ENCODE measurements at places on chromosomes 11 and 22. TPM values are rescaled to one million over a fixed set of nuclear protein-coding genes. Genes with fewer than 3 reads are reported as not detected.
A peak's percentile ranks its signal among the peaks of the same experiment; 100 is the strongest.

DNA sequence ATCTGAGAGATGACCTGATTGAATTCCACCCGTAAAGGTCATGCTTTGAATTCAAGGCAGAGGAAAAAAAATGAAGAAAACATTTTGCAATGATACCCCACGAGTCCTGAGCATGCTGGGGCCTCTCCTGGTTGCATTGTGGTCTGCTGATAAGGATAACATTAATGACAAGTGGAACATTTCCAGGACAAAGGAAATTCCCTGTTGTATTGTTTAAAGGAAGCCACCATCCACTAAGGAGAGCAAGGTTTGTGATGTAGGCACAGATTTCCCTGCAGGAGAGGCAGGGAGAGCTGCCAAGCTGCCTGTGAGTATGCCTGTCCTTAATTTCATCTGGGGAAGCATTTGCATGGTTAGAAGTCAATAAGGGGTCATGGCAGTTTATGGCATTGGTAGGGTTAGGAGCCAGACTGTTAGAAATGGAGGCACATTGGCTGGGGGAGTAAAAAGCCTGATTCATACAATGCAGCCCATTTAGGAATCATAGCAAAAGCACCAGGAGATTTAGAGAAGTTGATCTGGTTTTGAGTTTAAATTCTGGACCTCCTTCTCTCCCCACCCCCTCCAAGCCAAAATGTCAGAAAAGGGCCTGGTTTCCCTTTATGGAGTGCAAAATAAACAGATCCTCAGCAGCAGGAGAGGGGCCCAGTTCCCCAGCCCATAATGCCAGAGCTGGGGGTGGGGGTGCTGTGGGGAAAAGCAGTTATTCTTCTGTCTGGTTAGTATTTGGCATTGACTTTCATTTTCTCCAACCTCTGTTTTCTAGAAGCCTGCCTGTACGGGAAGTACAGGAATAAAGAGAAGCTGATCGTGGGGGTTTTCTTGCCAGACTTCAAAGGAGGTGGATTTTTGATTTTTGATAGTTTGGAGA is 22.1 kb downstream of the FLI1 start:
- DNase-seq: no peak

DNA sequence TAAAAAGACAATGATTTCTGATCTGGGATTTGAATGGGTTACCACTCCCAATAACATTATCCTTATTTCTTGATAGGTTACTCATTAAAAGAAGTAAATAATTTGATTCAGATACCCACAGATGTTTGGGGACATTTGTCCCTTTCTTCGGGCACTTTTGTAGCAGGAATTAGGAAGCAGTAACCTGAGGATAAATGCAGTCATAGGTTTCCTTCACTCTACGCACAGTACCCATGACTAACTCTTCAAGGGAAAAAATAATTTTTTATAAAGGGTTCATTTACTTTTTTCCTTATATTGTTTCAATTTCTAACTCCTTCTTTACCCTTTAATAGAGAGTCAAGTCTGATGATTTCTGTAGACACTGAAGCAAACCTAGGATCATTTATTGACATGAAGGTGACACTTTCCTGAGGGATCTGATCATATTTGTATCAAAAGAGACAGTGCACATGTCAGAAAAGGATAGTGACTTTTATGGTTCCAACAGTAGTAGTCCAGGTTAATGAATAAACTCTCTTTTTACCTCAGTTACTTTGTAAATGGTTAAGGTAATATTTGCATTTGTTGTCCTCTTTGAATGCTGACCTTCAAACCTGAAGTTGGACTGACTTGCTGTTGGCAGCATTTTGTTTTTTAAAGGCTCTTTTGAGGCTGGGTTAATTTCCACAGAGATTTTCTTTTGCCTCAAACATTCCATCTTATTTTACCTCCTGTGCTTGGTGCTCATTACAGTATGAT is 1072.0 kb downstream of the LRRC4C start:
- no peak for DNase-seq

DNA sequence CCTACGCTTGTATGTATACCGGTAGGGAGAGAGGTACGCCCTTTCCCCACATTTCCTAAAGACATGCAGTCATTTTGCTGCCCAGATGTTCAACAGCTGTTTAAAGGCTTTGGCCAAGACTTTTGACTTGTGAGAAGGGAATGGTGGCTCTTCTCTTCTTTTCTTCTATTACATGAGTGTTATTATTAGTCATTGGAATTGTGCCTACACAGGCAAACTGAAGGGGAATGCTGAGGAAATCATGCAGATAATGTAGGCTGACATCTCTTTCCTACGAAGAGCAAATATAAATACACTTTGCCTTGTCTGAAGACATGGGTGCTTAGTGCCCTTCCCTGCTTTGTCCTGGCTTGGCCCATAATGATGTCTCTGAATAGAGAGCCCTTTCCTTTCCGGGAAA is 194.3 kb upstream of the NARS2 start:
- DNase-seq: no peak

GRCh38 chr22:35430897-35431322 is 31.0 kb downstream of the MCM5 start:
- peak; percentile 72 for DNase-seq

DNA sequence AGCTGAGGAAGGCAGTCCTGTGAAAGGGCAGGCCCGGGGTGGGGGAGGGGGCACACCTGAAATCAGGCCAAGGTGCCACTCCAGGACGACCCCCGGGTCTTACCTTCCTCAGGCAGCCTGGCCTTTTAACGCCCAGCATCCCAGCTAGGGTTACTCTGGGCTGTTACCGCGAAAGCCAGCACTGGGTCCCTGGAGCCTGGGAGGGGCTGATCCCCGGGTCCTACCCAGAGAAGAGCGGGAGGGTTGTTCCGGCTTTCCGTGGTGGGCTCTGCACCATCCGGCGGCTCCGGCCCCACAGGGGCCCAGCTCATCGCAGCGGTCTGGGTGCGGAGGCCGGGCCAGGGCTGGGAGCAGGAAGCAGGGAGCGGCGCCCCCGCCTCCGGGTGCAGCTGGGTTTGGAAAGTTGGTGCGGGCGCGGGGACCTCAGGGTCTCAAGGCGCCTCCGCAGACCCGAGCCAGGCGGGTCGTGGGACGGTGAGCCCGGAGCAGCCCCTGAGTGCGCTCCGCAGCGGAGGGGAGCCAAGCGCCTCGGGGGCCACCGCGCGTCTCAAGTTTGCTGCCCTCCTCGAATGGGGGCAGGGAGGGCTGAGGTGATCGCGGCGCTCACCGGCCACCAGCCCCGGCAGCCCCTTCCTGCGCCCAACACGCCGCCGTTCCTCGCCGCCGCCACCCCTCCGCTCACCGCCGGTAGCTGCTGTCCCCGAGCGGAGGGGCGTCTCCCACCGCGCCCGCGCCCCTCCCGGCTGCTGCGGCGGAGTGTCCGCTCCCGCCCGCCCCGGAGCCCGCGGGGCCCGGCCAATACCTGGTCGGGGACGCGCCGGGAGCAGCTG is 831 bp downstream of the CHST1 start:
- DNase-seq: no peak

GRCh38 chr11:111069066-111069465 is 176.5 kb upstream of the POU2AF2 start:
- DNase-seq: no peak

GRCh38 chr22:40240160-40240559 is 62.4 kb downstream of the TNRC6B start:
- no peak for DNase-seq

- DNase-seq: no peak
Observed at GRCh38 chr22:37210041-37210803, 2.1 kb downstream of the SSTR3 start.

- DNase-seq: no peak
Observed at GRCh38 chr22:41356430-41357028, 25.2 kb upstream of the TEF start.

GRCh38 chr11:64306876-64307622 is 1.7 kb downstream of the ESRRA start:
- no peak for DNase-seq

- no peak for DNase-seq
Observed at GRCh38 chr11:129836979-129837378, 21.3 kb downstream of the TMEM45B start.

DNA sequence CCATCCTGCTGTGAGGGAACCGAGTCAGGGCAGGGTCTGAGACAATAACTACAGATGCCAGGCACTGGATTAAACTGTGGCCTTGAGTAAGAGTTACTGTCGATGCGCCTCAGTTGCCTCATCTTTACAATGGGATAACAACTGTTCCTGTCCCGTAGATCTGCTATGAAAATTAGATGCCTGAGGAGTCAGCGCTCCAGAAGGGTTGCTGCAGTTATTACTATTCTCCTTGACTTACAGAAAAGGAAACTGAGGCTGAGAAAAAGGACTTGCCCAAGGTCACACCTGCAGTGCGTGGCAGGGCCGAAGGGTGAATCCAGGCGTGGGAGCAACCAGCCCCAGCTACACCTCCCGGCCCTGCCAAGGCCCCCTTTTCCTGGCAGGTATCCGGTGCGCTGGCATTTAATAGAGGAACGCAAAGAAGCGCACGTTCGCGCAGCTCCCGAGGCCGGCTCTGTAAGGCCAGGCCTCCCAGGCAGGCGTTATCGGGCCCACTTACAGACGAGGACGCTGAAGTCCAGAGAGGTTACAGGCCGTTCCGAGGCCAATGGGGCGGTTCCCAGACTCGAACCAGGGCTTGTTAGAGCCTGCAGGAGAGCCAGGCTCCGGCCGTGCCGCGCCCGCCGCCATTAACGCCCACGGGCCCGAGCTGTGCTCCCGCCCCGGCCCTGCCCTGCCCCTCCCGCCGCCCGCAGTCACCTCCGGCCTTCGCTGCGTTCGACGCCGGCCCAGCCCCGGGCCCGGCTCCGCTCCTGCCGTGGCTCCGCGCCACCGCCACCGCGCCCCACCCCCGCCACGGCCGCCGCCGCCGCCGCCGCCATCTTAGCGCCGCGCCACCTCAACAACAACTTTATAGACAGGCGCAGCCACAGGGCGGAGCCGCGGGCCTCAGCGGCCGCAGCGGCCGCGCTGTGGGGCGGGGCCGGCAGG is at the start of gene C11orf68:
TSS of gene C11orf68 (minus strand) at position 852 of the 930 bp plus-strand sequence. CDS start at position 821, 31 bp downstream.
- no peak for DNase-seq

DNA sequence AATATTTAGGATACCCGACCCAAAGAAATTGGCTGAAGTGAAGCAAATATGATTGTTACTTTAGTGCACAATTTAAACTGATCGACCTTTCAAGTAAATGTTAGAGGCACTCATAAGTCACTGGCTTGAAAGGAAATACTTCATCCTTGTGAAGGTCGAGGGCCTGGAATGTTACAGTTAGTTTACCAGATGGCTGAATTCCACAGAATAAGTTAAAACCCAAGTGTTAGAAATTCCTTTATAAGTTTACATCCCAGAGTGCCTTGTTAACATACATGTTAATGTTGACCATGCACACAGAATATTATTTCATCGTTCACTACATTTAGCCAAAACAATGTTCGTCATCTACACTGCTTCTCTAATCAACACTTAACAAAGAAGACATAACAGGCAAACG is 235.5 kb upstream of the ANO3 start:
- peak; percentile 41 for DNase-seq

- DNase-seq: no peak
Observed at GRCh38 chr11:1111545-1112212, 37.0 kb downstream of the MUC2 start.

GRCh38 chr22:37206118-37206840 is 6.0 kb downstream of the SSTR3 start:
- no peak for DNase-seq

DNA sequence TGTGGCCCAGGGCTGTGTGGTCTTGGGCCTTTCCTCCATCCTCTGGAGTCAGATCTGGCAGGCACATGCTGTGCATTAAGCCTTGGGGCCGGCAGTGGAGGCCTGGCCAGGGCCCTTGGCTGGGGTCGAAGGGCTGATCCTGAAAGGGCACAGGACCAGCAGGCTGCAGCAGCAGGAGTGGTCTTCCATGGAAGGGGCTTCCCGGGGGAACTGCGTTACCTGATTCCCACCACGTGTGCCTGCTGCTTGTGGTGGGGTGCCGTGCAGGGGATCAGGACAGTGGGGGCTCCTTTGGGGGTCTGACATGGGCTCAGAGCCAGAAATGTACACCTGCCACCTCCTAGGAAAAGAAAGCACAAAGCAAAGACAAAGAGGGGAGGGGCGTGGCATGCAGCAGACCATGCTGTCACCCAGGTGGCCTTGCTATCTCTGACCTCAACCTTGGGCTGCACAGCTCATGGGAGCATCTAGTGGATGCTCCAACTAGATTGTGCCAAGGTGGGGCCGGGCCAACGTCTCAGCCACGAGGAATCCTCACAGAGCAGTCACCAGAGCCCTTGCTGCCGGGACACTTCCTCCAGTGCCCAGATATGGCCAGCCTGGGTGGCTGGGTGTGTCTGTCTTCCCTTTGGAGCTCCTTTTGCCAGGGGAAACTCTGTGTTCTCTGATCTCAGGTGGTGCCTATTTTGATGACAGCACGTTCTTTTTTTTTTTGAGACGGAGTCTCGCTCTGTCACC is 17.9 kb upstream of the YPEL1 start:
- no peak for DNase-seq

DNA sequence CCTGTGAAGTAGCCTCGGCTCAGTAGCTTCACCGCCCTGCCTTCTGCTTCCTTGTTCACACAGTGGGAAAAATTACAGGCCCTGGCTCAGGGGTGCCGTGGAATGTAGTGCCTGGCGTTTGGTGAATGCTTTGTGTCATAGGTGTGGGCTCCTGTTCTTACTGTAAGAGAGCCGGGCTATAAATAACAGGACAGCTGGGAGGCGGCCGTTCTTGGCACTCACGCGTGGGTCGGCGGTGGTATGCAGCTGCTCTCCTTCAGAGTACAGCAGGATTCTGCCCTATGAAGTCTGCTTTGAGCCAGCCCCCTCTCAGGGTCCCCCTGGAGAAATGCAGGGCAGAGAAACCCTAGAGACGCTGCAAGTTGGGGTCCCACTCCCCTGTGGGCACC is 84.2 kb downstream of the CTTN start:
- no peak for DNase-seq

DNA sequence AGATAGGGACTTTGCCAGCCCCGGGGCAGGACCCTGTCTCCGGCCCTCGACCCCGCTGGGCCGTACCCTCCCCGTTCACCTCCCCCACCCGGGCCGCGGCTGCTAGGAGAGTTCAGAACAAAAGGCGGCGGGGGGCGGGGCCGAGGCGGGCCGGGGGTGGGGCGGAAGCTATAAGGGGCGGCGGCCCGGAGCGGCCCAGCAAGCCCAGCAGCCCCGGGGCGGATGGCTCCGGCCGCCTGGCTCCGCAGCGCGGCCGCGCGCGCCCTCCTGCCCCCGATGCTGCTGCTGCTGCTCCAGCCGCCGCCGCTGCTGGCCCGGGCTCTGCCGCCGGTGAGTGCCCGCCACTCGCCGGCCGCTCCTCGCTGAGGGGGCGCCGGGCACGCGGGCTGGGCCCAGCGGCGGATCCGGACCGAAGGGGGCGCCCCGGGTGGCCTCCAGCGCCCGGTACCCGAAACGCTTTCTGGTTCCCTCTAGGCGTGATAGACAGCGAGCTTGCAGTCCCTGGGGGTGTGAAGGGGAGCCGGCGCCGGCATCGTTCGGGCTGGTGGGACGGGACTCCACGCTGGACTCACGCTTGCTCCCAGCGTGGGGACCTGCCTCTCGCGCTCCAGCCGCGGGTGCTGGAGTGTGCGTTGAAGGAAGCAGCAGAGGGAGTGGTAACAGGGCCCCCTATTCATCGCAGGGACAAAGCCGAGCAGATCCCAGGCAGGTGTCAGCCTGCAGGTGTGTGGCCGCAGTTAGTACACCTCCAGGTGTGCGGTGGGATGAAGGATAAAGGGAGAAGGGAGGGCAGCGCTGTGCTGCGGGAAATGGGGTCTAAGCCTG is at the start of gene MMP11:
TSS of gene MMP11 (plus strand) at position 201 of the 825 bp plus-strand sequence. CDS start at position 223, 22 bp downstream.
- peak; percentile 57 for DNase-seq

CCDC89 gene
- polyA plus RNA-seq: 3.0 TPM

NLRX1 gene
- polyA plus RNA-seq: 14.3 TPM

RIN1 gene
- 3.0 TPM for polyA plus RNA-seq

MPPED2 gene
- 18.5 TPM for polyA plus RNA-seq

TIMP3 gene
- polyA plus RNA-seq: 130 TPM

MS4A15 gene
- polyA plus RNA-seq: not detected

UPB1 gene
- polyA plus RNA-seq: 0.58 TPM

C22orf31 gene
- 1.7 TPM for polyA plus RNA-seq

C11orf65 gene
- 2.5 TPM for polyA plus RNA-seq

OR51E2 gene
- polyA plus RNA-seq: 0.65 TPM

All from renal pelvis (tissue), 12 donors.